ENCODE measurements at places on chromosomes 13 and 19.

DNA sequence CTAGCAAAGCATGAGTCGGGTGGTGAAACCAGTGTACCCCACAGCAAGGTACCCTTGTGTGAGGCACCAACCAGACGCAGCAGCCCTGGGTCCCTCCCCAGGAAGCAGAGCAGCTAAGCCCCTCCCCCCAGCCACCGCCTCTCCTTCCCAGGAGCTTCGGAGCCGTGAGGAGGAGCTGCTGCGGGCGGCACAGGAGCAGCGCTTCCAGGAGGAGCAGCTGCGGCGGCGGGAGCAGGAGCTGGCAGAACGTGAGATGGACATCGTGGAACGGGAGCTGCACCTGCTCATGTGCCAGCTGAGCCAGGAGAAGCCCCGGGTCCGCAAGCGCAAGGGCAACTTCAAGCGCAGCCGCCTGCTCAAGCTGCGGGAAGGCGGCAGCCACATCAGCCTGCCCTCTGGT is 12.4 kb downstream of the TTC9B start:
- DNase-seq, result no peak

- no peak for DNase-seq
Measured at GRCh38 chr19:45780448-45781213, 1.7 kb downstream of the DMPK start.

DNA sequence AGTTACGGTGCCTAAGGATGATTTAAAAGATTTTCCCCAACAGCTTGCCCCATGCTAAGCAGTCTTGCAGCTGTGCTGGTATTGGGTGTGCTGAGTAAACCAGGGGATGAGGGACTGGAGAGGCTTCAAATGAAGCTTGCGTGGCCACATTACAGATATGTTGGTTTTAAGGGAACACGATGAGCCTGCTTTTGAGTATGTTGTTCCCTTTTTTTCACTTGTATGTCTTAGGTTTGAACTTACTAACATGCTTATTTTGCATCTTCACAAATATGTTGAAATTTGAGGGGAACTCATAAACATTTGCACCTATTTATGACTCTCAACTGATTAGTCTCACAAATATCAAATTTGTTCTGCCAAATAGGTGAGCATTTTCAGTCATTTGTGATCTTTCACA is 2.0 kb upstream of the IL17D start:
- no peak for DNase-seq

DNA sequence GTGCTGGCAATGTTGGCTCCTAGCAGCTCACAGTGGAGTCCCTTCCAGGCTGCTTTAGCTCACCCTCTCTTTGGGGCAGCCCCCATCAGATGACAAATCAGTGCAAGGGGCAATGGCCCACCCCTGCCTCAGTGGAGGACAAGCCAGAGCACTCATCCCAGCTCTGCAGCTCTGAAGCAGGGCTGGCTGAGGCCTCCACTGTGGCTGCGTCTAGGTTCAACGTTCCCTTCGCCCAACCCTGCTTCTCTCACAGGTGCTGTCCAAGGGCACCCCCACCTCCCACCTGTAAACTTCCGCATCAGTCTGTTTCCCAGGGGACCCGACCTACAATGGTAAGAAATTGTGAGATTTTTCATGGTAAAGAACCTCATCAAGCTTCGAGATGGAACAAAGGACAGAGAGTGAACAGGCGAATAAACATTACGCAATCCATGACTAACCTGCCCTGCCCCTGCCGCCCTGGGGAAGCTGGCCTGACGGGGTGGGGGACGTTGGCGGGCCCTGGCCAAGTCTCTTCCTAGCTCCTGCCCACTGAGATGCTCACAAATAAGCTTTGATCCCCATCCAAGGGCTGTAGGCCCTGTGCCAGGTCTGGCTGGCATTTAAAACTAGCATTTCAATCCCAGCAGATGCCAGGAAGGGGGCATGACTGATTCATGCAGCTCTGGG is 40.5 kb downstream of the DZIP1 start:
- DNase-seq, result no peak

- no peak for DNase-seq
Measured at GRCh38 chr13:91126806-91127205, 220.7 kb upstream of the MIR17HG start.

DNA sequence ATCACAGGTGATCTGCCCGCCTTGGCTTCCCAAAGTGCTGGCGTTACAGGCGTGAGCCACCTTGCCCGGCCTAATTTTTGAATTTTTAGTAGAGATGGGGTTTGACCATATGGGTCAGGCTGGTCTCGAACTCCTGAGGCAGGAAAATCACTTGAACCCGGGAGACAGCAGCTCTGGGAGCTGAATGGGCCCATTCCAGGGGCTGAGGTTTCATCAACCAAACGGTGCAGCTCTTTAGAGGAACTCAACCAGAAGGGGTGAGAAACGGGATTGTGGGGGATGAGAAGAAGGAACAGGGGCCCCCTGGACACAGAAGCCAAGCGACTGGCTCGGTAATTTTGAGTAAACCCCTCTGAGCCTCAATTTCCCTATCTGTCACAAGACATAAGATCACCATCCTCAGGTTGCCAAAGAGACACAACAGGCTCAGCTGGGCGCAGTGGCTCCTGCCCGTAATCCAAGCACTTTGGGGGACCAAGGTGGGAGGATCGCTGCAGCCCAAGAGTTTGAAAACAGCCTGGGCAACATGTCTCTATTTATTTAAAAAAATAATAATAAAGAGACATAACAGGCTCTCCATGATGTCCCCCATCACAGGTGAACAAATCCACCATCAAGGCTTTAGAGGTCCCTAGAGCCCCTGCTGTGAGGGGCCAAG is 562 bp downstream of the IQCN start:
- no peak for DNase-seq

DNA sequence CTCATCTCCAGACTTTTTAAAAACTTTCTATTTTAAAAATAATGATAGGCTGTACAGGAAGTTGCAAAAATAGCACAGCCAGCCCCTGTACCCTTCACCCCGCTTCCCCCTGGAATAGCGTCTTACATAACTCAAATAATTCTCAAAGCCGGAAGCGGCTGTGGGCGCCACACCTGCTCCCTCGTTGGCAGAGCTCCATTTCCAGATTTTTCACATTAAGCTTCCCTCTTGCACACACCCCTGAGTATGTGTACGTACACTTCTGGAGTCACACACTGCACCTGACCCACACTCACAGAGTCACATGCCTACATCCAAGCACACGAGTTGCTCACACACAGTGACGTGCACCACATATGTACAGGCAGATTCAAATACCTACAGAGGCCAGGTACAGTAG is 24.9 kb upstream of the DPP9 start:
- DNase-seq, result no peak

GRCh38 chr13:90091611-90092010 is 1255.9 kb upstream of the MIR17HG start:
- DNase-seq, result no peak

DNA sequence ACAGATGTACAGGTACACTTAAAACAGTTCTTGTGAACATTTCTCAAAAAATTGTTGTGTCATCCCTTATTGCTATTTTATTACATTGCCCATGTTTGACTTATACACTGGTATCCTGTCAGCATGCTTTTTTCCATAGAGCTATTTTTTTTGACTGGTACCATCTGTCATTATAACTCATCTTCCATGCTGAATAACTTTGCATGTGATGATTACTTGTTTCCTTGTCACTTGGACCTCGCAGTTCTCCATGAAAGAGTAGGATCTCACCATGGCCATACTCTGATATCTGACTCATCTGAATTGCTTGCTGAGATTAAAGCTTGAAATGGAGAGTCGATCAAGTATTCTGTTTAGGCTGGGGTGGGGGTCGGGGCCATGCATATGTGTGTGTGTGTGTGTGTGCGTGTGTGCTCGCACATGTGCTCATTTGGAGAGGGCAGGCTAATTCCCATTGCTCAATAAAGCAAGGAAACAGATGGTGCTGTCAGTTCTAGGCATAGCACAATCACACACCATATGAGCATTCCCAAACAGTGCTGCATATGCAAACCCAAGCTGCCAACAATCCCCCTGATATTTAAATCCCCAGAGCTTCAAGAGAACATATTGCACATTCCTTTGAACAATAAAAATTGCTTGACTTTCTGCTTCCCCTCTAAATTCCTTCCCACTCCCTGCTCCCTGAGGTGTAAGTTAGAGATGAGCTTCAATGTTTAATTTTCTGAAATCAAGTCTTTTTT is 62.9 kb downstream of the NHLRC3 start:
- no peak for DNase-seq

DNA sequence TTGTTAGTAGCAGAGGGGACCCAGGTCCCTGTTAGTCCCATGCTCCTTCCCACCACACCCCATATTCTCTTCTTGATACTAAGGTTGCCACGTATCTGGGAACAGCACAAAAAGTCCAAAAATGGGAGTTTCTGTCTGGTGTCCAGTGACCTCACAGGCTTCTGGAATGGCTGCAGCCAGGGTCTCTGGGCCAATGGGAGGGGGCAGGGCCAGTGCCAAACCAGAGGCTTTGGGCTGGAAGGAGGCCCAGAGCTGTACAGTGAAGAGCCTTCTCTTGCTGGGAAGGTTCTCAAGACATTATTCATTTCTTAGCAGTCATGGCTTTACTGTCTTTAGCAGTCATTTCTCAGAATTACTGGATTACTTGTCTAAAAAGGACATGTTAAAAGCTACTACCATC is 119.2 kb downstream of the FRY start:
- DNase-seq, result no peak

DNA sequence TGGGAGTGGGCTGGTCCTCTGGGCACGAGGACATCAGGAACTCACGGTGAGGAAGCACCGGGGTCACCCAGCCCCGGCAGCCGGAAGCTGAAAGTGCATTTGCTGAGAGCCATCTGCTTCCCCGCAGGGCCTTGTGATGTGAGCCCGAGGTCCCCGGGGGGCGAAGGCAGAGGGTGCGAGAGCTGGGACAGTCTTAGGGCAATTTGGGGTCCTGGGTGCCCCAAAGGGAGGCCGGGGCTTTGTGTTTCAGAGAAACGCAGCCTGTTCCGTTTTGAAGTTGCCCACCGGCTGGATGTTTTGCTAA is 4.8 kb downstream of the F2RL3 start:
- no peak for DNase-seq

DNA sequence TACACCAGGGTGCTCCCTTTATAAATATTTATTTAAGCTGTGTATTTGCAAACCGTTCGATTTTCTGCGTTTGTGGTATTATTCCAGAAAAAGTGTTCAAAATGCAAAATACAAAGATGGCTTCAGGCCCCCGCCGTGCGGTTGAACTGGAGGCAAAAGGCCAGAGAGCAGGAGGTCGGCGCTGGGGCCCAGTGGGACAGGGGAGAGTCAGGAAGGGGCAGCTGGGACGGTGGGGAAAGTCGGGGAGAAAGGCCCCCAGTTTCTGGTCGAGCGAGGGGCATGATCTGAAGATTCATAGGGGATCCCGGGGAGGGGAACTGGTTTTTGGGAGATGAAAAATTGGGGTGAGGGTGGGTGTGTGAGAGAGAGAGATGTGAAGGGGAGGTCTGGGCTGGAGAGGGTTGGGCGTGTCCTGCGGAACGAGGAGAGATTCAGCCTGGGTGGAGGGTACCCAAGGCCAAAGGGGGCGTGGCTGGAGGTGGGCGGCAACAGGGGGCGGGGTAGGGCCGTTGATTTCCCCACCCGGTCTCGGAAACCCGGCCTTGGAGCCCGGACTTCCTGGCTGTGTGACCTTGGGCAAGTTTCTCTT is 678 bp downstream of the ISOC2 start:
- DNase-seq, result no peak

Data from stimulated activated CD8-positive, alpha-beta memory T cell treated with anti-CD3 and anti-CD28 coated beads, Interleukin-7, amount 100 ng/mL, for 1 hour (primary cell).